T-cell (primary cell): ENCODE measurements at places on chromosomes 5 and 9. TPM values are rescaled to one million over a fixed set of nuclear protein-coding genes. Genes with fewer than 3 reads are reported as not detected.

DNA sequence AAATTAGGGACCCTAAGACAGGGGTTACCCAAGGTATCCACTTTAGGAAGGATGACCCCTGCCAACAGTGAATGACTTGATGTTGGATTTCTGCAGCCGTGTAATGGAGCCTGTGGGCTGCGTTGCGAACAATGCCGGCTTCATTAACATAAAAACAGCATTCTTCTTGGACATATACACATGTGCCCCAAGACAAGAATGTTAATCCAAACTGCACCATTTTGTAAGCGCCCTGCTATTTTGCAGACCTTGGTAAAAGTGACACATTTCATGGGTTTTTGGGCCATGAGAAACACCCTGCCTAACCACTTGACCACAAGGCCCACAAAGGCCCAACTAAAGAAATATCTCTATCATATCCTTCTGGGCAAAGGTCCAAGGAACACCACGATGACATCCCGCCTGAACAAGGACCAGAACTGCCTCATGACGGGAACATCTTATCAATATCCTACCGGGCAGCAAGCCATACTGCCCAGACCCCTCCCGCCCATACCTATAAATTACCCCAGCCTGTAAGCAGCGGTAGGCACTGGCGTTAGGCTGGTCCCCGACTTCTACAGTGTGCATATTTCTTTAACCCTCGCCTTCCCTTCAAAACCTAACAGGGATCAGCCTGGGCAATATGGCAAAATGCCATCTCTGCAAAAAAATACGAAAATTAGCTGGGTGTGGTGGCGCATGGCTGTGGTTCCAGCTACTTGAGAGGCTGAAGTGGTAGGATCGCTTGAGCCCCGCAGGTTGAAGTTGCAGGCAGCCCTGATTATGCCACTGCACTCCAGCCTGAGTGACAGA, 9.7 kb upstream of the PDCD1LG2 start:
- H3K4me1 ChIP-seq, result no peaks in the 10 kb centered on the region
- no peak overlapping the region for H3K27ac ChIP-seq
- H3K27me3 ChIP-seq, result peaks cover 14% of the 10 kb centered on the region
- H3K4me3 ChIP-seq, result no peak overlapping the region
- no peak for DNase-seq
- no peaks in the 10 kb centered on the region for H3K36me3 ChIP-seq

GRCh38 chr5:104551628-104552027, 989.0 kb upstream of the NUDT12 start:
- no peaks in the 10 kb centered on the region for H3K4me1 ChIP-seq
- no peak for DNase-seq
- H3K36me3 ChIP-seq, result no peaks in the 10 kb centered on the region
- H3K4me3 ChIP-seq, result no peak overlapping the region
- H3K27ac ChIP-seq, result no peak overlapping the region
- no peaks in the 10 kb centered on the region for H3K27me3 ChIP-seq

- no peak overlapping the region for H3K4me3 ChIP-seq
- DNase-seq, result no peak
These were observed 293.2 kb downstream of the CWC27 start for GRCh38 chr5:65061974-65062353.

DNA sequence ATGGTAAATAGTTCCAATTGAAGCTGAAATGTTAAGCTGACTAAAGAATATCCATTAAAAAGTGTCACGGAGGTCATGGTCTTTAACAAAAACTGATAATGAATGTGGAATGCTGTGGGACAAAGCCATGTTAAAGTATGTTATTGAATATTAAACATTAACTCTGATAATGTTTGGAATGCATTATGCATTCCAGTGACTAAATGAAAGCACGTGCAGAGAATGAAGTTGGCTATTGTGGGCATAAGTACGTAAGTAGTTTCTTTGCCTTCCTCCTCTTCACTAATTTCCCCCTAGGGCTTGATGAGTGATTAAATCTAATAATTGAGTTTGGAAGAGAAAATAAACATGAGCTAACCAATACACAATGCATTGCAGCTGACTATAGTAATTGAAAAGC, 640.4 kb upstream of the CDH10 start:
- no peak for DNase-seq
- H3K27me3 ChIP-seq, result no peaks in the 10 kb centered on the region
- no peak overlapping the region for H3K27ac ChIP-seq
- H3K4me3 ChIP-seq, result no peak overlapping the region
- no peaks in the 10 kb centered on the region for H3K36me3 ChIP-seq

DNA sequence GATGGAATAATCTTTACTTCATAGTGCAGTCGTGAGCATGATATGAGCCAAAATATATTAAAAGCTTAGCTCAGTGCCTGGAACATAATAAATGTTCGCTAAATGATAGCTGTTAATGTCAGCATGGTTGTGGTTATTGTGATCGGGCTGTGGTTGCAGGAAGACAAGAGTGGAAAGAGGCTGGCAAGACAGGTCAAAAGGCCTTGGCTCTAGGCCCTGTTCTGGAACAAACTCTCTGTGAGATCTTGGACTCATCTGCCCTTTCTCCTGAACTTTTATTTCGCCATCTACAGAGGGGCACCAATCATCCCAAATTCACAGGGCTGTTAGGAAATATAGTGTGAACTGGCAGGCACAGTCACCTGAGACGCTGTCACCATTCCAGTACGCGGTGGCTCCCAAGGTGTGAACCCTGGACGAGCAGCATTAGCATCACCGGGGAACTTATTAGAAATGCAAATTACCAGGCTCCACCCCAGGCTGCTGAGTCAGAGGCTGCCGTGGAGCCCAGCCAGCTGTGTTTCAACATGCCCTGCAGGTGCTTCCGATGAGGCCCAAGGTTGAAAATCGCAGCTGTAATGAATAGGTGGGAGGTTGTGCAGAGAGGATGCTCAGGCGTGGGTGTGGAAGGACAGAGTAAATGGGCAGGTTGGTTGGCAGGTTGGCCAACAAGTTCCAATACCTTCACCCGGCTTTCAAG, 50.2 kb upstream of the SAP30L start:
- H3K27ac ChIP-seq, result no peak overlapping the region
- peaks cover 38% of the 10 kb centered on the region for H3K36me3 ChIP-seq
- no peaks in the 10 kb centered on the region for H3K4me1 ChIP-seq
- H3K4me3 ChIP-seq, result no peak overlapping the region

DNA sequence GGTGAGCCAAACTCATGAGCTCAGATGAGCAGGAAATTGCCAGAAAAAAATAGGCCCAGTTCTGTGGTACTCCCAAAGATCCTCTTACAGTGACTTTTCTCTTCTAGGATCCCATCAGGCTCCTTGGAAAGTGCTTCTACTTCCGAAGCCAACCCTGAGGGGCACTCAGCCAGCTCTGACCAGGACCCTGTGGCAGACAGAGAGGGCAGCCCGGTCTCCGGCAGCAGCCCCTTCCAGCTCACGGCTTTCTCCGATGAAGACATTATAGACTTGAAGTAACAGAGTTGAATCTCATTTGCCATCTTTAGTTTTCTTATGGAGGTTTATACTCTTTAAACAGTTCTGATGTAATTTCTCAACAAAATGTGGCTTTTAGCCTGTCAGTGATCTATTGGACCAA, 4.0 kb upstream of the SLC2A8 start:
- H3K27ac ChIP-seq, result no peak overlapping the region
- no peaks in the 10 kb centered on the region for H3K36me3 ChIP-seq
- DNase-seq, result no peak
- peaks cover 14% of the 10 kb centered on the region for H3K4me1 ChIP-seq
- H3K27me3 ChIP-seq, result peaks cover 67% of the 10 kb centered on the region

DNA sequence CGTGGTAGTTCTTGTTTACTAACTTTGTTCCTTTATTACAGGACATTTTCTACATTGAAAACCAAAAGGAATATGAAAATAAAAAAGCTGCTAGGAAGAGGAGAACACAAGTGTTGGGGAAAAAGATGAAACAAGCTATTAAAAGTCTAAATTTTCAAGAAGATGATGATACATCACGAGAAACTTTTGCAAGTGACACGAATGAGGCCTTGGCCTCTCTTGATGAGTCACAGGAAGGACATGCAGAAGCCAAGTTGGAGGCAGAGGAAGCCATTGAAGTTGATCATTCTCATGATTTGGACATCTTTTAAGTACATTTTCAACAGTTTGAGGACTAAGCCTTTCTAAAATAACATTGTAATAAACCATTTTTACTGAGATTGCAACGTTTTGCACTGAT, 23.8 kb downstream of the PHAX start:
- no peaks in the 10 kb centered on the region for H3K4me1 ChIP-seq
- peaks cover 40% of the 10 kb centered on the region for H3K36me3 ChIP-seq
- no peak overlapping the region for H3K4me3 ChIP-seq
- H3K27ac ChIP-seq, result no peak overlapping the region
- no peak for DNase-seq
- no peaks in the 10 kb centered on the region for H3K27me3 ChIP-seq

DNA sequence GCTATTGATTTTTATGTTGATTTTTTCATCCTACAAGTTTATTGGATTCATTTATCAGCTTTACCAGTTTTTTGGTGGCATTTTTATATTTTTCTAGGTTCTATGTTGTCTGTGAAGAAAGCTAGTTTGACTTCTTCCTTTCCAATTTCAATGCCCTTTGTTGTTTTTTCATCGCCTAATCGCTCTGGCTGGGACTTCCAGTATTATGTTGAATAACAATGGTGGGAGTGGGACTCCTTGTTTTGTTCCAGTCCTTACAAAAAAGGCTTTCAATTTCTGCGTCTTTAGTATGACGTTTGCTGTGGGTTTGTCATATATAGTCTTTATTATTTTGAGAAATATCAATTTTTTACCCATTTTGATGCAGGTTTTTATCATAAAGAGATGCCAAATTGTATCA, 175.6 kb upstream of the CCNH start:
- H3K27me3 ChIP-seq, result no peaks in the 10 kb centered on the region
- H3K36me3 ChIP-seq, result no peaks in the 10 kb centered on the region
- H3K27ac ChIP-seq, result no peak overlapping the region
- no peaks in the 10 kb centered on the region for H3K4me1 ChIP-seq

DNA sequence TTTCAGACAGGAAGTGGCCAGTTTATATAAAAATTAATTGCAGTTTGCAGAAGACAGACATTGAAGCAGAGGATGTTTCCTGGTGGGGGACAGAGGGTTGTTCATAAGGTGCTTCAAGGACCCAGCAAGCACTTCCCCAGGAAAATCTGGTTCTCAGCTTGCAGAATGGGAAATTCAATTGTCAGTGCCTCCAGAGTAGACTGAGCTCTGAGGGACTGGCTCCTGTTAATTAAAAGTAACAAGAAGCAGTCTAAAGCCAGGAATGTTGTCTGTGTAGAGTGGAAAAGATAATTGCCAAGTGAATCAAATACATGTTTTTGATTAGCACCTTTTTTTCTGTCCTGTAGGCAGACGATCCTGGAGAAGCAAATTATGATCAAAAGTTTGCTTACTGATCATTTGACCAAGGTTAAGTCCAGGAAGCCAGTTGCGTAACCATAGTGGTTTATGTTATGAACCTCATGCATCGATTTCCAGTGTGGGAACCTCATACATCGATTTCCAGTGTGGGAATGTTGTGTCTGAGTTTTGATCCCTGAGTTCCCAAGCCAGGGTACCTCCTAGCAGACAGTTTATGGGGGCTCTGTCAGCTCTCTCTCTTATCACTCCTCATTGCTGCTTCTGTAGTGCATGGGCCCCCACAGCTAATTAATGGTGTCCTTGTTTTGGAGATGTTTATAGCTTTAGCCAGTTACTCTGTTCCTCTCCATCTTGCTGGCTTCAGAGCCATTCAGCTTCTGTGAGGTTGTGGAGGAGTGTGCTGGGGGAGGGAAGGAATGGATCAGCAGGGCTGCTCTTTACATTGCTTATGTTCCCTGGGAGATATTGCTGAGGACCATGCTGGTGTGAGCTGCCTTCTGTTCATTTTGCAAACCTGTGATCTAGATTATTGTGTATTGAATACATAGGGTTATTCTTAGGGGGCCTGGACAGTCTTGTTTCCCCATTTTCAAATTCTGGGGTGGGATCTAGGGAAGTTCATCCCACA, 17.1 kb downstream of the MSANTD3 start:
- no peaks in the 10 kb centered on the region for H3K27me3 ChIP-seq
- no peaks in the 10 kb centered on the region for H3K4me1 ChIP-seq
- H3K27ac ChIP-seq, result no peak overlapping the region
- no peak overlapping the region for H3K4me3 ChIP-seq
- no peak for DNase-seq

DNA sequence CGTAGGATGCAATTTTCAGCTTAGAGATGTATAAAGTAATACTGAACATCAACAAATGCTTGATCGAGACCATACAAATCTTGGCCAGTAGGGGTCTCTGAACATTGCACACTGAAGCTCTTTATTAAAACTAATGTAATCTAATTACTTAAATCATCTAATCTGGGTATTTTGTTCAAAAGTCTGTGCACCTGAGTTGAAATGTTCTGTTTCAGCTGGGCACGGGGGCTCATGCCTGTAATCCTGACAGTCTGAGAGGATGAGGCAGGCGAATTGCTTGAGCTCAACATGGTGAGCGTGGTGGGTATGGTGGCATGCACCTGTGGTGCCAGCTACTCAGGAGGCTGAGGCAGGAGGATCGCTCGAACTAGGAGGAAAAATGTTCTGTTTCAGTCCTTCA, 41.0 kb downstream of the ESM1 start:
- no peaks in the 10 kb centered on the region for H3K27me3 ChIP-seq
- no peaks in the 10 kb centered on the region for H3K4me1 ChIP-seq
- H3K27ac ChIP-seq, result no peak overlapping the region
- H3K4me3 ChIP-seq, result no peak overlapping the region
- peak; percentile 10 for DNase-seq

GRCh38 chr9:76658510-76659231, 105.6 kb upstream of the PCA3 start:
- no peaks in the 10 kb centered on the region for H3K27me3 ChIP-seq
- peaks cover 2% of the 10 kb centered on the region for H3K4me1 ChIP-seq
- no peak for DNase-seq

DNA sequence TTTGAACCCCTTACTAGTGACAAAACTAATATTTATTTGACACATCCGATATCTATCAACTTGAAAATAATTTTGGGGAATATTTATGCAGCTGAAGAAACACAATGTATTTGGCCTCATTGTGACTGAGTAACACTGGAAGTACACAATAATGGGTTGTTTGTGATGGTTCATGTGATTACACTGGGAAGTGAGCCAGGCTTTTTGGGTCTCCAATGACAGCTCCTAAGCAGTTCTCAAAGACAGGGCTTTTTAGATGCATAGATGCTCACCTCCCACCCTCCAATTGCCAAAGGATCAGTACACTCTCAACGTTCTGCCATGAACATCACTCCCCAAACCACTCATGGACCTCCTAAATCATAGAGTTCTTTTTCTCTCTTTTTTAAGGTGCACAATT, 170.0 kb downstream of the SLC24A2 start:
- H3K36me3 ChIP-seq, result no peaks in the 10 kb centered on the region
- H3K4me1 ChIP-seq, result no peaks in the 10 kb centered on the region
- no peak for DNase-seq
- H3K4me3 ChIP-seq, result no peak overlapping the region

Gene KCTD16
- 0.20 TPM for total RNA-seq

Gene PCDHB7
- not detected for total RNA-seq

Gene TTC16
- 31.8 TPM for total RNA-seq

Gene ENC1
- total RNA-seq, result 1.3 TPM

Gene DBH
- 0.26 TPM for total RNA-seq
